ENCODE measurements at places on chromosomes 13 and 19.

DNA sequence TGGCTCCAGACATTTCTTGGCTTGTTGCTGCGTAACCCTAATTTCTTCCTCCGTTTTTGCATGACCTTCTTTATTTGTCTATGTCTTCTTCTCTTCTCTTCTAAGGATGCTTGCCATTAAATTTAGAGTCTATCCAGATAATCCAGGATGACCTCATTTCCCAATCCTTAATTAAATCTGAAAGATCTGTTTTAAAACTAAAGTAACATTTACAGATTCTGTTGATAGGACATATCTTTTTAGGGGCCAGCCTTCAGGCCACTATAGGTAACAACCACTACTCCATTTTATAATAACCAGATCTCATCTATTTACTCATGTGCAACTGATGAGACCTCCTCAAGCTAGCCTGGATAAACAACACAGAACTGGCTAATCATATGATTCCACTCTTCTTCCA lies 490.5 kb upstream of the SLC10A2 start:
- no peak for DNase-seq

- DNase-seq, result no peak
Measured at GRCh38 chr19:14147797-14148605, 11.6 kb upstream of the ASF1B start.

DNA sequence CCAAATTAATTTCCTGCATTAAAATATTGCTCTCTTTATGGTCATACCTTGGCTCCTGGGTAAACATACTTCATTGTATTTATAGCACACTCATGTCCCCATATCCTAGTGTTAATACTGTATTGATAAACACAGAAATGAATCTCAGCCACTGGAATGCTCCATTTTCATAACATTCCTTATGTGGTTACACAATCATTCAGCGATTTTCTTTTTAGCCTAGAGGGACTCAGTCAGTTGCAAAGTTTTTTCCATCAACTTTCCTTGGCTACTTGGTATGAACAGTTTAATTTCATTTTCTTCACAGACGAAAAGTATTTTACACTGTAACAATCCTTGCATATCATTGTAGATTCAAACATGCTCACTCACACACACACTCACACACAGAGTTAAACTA lies 471.5 kb downstream of the FGF14 start:
- no peak for DNase-seq

DNA sequence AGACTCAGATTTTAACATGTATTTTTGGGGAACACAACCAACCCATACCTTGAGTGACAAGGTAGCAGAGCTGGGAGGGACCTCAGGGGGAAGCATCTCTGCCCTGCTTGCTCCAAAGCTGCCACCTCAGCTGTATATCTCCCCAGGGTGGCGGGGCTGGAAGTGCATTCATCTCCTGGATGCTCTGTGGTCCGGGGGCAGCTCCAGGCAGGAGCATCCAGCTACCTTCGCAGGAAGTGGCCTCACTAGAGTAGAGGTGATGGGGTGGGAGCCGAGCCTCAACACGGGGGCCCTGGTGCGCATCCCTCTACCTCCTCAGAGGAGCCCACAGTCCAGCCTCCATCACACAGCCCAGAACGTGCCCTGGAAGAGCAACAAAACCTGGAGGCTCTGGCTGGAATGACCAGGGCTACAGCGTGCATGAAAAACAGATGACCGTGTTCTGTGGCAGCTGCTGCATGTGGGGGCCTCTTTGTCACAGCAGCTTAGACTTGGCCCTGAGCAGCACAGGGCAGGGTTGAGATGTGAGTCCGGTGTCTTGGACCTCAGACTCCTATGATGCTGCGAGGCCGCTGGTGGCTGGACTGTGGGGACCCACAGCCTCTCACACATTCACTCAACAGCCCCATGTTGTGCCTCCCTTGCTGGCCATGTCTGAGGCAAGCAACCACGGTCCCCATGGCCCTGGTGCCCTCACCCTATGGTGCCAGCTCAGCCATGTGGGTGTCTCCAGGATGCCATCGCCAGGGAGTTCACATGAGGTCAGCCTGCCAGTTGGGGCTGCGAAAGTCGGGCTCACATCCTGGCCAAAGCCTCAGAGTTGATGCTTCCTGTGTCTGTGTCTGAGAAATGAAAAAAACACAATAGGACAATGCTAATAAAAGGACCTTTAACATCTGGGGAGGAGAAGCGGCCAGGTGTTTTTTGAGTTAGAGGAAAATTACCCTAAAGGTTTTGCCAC lies 17.1 kb upstream of the GAS6 start:
- peak; percentile 61 for DNase-seq

DNA sequence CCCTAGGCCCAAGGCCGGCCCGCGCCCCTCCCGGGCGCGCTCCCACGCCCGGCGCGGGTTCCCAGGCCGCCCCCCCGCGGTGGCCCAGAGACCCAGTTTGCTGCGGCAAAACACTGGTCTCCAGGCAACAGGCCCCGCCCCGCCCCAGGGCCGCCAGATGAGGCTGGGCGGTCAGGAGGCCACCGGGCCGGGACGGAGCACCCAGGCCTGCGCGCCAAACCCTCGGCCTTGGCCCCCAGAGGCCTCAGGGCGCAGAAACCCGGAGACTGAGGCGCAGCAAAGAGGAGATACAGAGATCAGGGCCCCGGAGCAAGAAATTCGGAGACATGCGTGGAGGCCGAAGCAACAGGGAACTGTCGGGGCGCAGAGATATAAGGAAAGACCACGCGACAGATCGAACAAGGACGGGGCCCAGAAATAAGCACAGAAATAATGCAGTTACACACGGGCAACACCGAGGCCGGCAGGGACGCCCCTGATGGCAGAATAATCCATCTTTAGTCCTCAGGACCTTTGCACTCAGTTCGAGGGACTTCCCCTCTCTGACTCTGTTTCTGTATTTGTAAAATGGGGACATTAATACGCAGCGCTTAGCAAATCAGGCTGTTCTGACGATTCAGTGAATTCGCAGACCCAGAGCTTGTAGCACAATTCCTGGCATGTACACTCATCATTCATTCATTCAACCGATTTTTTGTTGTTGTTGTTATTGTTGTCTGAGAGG lies 20.8 kb upstream of the ERCC1 start:
- DNase-seq, result no peak

DNA sequence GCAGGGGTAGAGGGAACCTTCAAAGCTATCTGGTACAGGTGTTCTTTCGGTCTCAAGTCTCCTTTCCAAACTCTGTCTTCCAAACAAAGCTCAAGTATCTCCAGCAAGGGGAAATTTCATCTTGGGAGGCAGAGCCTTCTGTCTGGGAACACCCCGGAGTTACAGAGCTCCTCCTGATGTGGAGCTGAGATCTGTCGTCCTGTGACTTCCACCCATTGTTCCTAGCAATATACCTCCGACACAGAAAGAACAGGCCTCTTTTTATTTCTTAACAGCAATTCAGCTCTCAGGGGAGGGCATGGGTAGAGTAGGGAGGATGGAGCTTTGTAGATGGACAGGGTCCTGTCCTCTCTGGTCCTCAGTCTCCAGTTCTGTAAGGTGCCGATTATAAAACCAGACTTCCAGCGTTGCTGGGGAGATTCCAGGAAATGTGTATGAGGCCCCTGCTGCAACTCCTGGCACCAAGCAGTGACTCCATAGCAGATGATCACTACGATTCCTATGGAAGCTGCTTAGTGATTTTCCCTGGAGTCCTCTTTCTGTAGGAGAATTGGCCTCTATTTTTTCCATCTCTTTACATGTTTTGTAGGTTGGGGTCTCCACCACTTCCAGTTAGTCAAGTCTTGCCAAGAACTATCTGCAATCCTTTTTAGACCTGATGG lies 56.0 kb upstream of the ARGLU1 start:
- DNase-seq, result no peak

DNA sequence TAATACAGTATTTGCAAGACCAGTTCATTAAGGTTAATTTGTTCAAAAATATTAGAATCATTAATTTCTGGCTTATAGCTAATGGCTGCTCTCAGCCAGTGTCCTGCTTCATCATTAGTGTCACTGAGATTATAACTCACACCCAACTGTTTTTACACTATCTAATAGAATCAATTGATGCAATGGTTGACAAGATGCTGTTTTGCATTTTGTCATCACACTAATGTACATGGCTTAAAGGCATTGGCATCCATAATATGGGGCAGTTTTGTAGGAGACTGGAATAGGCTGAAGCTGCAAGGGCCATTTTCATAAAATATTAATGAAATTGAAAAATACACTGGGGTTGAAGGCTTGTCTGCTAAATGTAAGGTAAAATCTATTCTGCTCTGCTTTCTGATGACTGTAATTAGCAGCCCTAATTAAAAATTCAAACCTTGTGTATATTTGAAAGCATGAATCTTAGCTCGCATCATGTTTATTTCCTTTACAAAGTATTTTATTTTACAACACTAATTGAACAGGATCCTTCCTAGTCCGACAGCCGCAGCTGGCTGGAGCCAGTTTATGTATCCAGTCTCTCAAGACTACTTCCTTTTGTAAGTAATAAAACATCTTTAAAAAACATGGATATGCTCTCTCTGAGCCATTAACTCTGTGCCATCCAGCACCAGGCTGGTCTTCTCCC lies 296.7 kb downstream of the POU4F1 start:
- no peak for DNase-seq

DNA sequence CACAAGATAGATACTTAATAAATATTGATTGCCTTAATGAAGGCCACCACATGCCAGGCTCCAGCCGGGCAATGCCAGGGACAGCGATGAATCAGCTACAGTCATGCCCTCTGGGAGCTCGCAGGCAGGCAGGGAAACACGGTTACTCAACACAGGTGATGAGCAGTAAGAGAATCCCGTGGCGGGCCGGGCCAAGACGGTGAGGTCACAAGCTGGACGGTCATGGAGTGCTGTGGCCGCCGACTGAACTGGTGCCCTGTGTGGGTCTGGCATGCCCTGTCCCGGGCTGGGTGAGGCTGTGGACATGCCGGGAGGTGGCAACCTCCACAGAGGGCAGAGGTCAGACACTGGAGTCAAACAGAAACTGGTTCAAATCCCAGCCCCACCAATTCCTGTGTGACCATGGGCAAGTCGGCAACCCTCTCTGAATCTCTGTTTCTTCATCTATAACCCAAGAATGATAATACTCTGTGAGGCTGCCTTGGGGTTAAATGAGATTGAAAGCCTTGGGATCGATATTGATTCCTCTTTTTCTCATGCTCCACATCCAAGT lies 13.2 kb upstream of the PAK4 start:
- no peak for DNase-seq

GRCh38 chr13:80029170-80029569 lies 311.8 kb downstream of the SPRY2 start:
- DNase-seq, result no peak

- no peak for DNase-seq
Measured at GRCh38 chr19:29777781-29778309, 33.9 kb upstream of the CCNE1 start.

DNA sequence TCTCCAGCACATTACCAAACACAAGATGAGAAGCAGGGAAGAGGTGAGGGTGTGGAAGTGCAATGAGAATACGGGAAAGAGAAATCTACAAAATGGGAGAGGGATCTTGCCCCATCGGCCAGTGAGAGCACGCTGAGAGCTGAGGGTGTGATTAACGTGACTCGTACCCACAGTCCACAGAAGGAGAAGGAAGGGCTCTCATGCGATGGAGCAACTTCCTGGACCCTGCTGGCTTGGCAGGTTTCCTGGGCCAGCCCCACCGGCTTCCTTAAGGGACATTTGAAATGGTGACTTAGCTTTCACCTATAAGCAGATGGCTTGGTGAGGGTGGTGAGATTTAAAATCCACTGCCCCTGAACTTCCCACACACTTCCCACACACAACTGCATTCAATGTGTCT lies 740.1 kb downstream of the UQCRFS1 start:
- DNase-seq, result no peak

- DNase-seq, result no peak
Measured at GRCh38 chr13:49044008-49044407, 68.3 kb downstream of the FNDC3A start.

- no peak for DNase-seq
Measured at GRCh38 chr13:20073775-20074174, 87.1 kb downstream of the GJA3 start.

- no peak for DNase-seq
Measured at GRCh38 chr13:95341441-95341840, 40.2 kb upstream of the ABCC4 start.

- no peak for DNase-seq
Measured at GRCh38 chr19:55283548-55284377, at the start of gene BRSK1. BRSK1 (plus strand) TSS chr19:55283997; CDS start chr19:55284443, 446 bp downstream.

- DNase-seq, result no peak
Measured at GRCh38 chr13:36157480-36157879, 26.3 kb upstream of the DCLK1 start.

- no peak for DNase-seq
Measured at GRCh38 chr19:50311723-50312635, 17.2 kb downstream of the KCNC3 start.

- DNase-seq, result no peak
Measured at GRCh38 chr13:111443981-111444380, 123.5 kb downstream of the TEX29 start.

- DNase-seq, result no peak
Measured at GRCh38 chr19:40528533-40529092, 48.1 kb upstream of the SHKBP1 start.

DNA sequence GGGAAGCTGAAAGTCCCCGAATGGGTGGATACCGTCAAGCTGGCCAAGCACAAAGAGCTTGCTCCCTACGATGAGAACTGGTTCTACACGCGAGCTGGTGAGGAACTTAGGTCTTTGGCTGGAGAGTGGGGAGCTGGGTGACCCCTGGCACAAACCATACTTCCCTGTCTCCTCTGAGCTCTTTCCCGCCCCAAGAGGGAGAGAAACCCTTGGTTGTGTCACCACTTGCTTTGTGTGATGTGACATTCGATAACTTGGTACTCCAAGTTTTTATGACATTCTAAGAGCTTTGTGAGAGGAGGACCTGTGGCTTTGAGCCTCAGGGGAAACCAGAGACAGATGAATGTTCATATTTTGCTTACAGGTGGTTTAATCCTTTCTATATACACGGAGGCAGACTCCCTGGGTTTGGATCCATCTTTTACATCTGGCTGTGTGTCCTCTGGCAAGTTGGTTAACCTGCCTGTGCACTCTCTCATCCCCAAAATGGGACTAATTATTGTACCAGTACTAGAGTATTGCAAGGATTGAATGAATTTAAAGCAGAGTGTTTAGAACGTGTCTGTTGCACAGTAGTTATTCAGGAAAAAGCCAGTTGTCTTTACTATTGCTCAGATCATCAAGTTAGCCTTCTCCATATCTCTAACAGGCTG lies 1.2 kb downstream of the RPS19 start:
- no peak for DNase-seq

DNA sequence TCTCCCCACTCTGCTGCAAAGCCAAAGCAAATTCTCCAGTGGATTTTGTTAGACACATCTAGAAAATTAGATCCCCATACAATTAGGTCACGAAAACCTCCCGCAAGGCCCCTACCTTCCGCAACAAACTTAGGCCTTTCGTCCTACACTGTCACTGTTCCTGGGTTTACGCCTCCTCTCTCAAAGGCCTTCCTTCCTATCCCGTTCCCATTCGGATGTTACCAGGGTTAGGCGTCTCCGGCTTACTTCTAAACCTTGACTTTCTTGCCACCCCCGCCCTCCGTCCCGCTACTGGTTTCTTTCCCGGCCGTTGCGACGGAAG lies 754 bp downstream of the RNF6 start:
- no peak for DNase-seq

- no peak for DNase-seq
Measured at GRCh38 chr19:16435238-16435917, 36.4 kb downstream of the EPS15L1 start.

Measured in vagina (tissue), 2 donors.